Spinal cord (tissue), 10 donors: ENCODE measurements at places on chromosomes 16 and 17. TPM values are rescaled to one million over a fixed set of nuclear protein-coding genes. Genes with fewer than 3 reads are reported as not detected.

DNA sequence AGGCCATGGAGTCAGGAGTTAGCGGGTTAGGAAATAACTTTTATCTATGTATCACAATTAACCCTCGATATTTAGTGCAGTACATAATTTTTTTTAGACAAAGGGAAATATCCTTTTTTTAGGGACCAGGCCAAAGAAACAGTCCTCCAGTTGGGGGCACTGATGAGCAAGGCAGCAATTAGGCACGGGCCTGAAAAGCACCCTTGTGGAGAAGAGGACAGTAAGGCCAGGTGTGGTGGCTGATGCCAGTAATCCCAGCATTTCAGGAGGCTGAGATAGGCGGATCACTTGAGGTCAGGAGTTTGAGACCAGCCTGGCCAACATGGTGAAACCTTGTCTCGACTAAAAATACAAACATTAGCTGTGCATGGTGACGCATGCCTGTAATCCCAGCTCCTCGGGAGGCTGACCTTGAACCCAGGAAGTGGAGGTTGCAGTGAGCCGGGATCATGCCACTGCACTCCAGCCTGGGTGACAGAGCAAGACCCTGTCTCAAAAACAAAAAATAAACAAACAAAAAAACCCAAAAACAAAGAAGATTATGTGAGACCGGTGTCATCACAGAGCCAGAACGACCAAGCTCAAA lies 158.3 kb upstream of the NOL11 start:
- no peak for DNase-seq

- no peak for DNase-seq
These were observed 5.1 kb upstream of the SCNN1B start for GRCh38 chr16:23296994-23297393.

GRCh38 chr17:72445055-72445991 lies 324.5 kb downstream of the SOX9 start:
- DNase-seq: no peak

GRCh38 chr16:67987460-67988160 lies 7.3 kb upstream of the DPEP3 start:
- no peak for DNase-seq

- no peak for DNase-seq
These were observed 39.6 kb downstream of the HLF start for GRCh38 chr17:55304171-55304859.

DNA sequence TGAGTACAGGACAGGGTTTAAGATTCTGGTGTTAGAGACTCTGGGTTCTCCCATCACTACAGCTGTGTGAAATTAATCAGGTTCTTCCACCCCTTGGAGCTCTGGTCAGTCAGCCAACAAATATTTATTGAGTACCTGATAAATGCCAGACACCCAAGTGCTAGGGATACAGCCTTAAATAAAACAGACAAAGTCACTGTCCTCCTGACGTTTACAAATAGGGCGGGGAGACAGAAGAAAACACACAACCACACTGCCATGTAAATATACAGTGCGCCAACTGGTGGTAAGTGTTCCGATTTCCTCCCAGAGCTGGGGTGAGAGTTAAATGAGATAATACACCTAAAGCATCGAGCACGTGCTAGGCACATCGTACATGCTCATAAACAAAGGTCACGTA lies 121.0 kb downstream of the COPRS start:
- no peak for DNase-seq

GRCh38 chr16:6157806-6158205 lies 1060.2 kb upstream of the EEF2KMT start:
- no peak for DNase-seq

DNA sequence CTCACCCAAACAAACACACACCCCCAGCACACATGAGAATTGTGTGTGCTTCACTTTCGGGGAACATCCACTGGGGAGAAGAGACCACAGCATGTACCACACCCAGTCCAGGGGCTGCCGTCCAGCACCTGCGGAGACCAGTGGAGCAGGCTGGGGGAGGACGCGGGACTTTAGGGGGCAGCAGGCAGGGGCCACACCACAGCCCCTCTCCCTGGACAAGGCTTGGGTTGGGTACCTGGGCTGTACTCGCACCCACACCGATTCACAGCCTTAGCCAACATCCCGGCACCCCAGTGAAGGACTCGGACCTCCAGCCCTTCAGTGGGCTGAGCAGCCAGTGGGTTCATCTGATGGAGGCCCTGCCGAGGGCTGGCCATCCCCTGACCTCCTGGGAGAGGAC lies 63.3 kb downstream of the RBFOX3 start:
- DNase-seq: no peak

DNA sequence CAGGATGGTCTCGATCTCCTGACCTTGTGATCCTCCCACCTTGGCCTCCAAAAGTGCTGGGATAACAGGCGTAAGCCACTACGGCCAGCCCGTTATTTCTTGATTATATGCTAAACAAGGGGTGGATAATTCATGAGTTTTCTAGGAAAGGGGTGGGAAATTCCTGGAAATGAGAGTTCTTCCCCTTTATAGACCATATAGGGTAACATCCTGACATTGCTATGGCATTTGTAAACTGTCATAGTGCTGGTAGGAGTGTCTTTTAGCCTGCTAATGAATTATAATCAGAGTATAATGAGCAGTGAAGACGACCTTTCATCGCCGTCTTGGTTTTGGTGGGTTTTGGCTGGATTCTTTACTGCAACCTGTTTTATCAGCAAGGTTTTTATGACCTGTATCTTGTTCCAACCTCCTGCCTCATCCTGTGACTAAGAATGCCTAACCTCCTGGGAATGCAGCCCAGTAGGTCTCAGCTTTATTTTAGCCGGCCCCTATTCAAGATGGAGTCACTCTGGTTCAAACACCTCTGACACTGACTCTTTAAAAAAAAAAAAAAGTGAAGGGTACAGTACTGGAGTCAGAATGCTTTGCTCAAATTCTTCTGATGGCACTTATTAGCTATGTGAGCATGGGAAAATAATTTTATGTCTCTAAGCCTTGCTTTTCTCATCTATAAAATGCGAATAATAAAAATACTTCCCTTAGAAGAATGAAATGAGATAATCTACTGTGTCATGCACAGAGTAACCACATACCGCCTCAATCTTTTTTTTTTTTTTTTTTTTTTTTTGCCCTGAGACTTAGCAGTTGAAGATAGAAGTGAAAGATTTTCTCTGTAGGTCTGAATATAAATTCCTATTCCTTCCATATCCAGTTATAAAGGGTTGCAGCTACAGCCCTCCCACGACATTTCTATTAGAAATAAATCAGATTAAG lies 5.1 kb upstream of the CALCOCO2 start:
- DNase-seq: no peak

DNA sequence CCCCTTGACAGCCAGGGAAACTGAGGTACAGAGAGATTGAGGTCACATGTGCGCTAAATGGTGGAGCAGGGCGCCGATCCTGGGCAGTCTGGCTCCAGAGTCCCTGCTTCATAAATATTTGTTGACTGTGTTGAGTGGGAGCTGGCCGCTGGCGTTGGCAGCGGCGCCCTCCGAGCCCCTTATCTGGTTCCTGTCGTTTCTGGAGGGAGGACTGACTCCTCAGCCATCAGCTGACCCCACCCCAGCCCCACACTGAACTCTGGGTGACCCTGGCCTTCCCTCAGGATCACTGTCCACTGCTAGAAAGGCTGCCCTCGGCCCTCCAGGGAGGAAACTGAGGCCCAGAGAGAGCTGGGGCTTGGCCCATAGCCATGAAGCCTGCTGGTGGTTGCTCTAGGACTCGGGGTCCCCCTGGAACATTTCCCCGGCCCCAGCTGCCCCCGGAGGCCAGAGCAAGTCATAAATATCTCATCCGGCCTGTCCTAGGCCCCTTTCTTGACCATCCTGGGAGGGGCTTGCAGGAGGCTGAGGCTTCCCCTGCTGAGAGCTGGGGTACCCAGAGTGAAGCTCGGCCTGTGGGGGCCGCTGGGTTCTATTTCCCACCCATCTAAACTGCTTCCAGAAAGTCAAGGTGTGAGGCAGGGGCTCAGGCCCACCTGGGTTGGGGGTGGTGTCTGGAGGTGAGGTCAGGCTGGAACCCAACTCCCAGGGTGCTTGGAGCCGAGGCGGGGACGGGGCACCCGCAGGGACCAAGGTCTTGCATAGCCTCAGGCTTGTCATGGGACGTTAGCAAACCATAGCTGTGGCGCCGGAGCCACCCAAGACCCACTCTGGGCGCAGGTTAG lies 51.7 kb upstream of the GSE1 start:
- no peak for DNase-seq

ITGB3 gene
- polyA plus RNA-seq: 2.6 TPM

DOC2A gene
- 61.6 TPM for polyA plus RNA-seq

PERCC1 gene
- not detected for polyA plus RNA-seq

RAB11FIP4 gene
- polyA plus RNA-seq: 50.5 TPM

TNFRSF13B gene
- polyA plus RNA-seq: not detected

IRX6 gene
- polyA plus RNA-seq: 0.35 TPM

MED13 gene
- polyA plus RNA-seq: 39.2 TPM

TSNAXIP1 gene
- polyA plus RNA-seq: 14.9 TPM

MYH8 gene
- polyA plus RNA-seq: 0.19 TPM
